NCI-H526 (cell line): ENCODE measurements at places on chromosomes 13 and 19.
A peak's percentile ranks its signal among the peaks of the same experiment; 100 is the strongest.

- DNase-seq: no peak
Measured at GRCh38 chr13:50224534-50224933, 209.3 kb downstream of the KCNRG start.

DNA sequence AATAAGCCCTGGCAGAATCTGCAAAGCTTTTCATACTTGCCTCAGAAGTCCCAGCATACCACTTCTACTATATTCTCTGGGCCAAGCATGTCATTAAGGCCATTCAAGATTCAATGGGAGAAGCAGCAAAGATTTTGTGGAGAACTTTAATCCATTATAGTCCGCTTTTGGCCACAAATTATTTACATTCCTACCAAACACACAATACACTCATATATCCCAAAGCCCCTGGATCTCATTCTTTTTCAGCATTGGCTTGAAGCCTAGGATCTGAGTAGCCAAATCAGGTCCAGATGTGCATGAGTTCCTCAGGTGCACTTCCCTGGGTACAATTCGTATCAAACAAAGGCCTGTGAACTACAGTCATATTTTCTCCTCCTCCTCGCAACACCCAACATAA, 203.4 kb downstream of the NDFIP2 start:
- DNase-seq: no peak

DNA sequence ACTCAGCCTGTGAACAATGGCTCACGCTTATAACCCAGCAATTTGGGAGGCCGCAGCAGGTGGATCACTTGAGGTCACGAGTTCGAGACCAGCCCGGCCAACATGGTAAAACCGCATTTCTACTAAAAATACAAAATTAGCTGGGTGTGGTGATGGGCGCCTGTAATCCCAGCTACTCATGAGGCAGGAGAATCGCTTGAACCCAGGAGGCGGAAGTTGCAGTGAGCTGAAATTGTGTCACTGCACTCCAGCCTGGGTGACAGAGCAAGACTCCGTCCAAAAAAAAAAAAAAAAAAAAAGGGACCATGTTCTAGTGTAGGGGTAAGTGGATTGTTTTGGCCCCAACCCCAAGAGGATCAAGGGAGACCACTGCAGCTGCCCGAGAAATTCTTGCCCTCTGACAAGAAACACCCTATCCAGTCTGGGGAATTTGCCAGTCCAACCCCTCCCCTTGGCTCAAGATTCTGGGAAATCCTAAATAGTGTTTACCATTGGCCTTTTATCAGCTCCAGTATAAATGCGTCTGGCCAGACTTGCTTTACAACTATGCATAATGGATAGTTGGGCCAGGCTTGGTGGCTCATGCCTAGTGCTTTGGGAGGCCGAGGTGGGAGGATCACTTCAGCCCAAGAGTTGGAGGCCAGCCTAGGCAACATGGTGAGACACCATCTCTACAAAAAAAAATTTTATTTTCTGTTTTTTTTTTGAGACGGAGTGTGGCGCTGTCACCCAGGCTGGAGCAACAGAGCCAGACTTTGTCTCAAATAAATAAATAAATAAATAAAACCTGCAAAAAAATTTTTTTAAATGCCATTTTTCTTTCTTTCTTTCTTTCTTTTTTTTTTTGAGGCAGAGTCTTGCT, 5.1 kb upstream of the DHDH start:
- no peak for DNase-seq

DNA sequence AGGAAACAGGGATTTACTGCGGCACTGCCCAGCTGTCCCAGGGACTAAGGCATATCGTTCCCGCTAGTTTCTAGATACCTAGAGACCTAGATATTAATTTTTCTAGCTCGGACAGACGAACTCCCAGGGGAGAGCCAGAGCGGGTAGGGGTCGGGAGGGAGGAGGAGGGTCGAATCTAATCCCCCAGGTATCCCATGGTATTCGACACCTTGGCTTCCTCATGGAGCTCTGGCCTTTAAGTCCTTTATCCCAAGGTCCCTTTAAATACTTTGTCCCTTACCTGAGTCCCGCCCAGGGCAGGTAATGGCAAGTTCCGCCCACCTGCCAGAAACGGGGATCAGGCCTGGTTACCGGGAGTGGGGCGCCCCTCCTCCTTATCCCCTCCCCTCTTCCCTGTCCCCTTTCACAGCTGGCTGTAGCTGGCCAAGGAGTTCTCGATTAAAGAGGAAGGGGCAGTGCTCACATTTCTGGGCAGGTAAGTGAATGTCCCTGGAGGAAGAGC, at the start of gene PRRG2:
Gene PRRG2 (plus strand): TSS at position 310 of the 502 bp plus-strand sequence. CDS start 1,904 bp downstream, outside the sequence.
- peak; percentile 29 for DNase-seq

DNA sequence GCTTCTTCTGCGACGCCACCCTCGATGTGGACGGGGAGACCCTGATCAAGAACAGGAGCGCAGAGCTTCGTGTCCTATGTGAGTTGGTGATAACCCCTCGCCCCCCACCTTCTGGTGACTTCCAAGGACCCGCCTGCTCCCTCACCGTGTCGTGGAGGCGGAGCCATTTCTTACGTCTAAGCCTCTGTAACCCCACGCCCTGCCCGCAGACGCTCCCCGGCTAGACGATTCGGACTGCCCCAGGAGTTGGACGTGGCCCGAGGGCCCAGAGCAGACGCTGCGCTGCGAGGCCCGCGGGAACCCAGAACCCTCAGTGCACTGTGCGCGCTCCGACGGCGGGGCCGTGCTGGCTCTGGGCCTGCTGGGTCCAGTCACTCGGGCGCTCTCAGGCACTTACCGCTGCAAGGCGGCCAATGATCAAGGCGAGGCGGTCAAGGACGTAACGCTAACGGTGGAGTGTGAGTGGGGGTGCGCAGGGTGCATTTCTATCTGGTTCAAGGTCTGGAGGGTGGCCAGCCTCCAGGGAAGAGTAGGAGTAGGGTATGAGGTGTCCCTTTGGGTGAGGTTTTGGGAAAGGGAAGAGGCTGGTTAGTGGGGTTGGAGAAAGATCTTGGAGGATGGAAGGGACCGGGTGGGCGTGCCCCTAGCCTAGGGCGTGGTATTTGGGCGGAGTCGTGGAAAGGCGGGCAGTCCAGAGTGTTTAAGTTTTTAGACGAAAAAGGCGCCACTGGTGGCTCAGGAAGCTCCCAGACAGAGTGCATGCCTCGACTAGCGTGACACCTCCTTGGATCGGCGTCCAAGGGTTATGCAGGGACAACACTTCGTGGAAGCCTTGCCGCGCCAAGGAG, 3.3 kb downstream of the ICAM5 start:
- DNase-seq: no peak

DNA sequence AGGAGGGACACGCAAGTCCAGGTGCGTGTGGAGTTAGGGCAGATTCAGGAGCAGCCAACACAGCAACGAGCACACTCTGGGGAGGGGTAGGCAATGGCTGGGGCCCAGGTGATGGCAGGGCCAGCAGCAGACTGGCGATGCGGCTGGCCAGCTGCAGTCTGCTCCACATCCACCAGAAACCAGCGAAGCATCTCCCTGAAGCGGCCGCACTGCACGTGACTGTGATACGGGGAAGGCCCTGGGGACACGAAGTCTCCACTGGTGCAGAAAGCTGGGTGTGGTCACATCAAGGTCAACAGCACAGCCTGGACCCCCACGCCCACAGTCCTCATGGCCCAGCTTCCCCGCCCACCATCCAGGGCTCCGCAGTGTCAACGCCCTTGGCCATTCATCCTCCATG, 21.3 kb upstream of the EPHX3 start:
- no peak for DNase-seq

- no peak for DNase-seq
Measured at GRCh38 chr13:110471833-110472162, 89.7 kb downstream of the RAB20 start.

DNA sequence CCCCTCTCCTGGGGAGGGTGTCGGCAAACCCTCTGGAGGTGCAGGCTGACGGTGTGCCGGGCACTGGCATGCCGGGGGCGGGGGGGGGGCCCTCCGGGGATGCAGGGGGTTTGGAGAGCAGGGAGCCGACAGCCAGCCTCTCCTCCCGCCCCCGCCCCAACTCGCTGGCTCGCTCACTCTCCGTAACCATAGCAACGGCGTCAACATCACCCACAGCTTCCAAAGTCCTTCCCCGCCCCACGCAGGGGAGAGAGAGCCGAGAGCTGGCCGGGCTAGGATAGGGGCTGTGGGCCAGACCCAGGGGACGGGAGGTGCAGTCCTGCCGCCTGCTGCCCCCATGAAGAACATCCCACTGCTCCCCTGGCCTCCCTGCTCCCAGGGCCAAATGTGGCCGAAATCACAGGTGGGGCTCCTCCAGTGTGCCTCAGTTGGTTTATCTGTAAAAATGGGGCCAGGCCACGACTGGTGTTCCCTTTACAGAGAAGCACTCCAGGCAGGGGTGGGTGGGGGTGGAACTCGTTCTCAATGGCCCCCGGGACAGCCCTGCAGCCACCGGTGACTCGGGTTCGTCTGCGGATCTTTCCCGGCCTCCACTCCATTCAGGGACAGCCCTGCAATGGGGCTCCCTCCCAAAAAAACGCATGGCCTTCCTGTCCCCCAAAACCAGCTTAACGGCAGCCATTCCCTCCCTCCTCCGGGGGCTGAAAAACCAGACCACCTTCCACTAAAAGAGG, 3.2 kb downstream of the KLF16 start:
- DNase-seq: peak; percentile 67

DNA sequence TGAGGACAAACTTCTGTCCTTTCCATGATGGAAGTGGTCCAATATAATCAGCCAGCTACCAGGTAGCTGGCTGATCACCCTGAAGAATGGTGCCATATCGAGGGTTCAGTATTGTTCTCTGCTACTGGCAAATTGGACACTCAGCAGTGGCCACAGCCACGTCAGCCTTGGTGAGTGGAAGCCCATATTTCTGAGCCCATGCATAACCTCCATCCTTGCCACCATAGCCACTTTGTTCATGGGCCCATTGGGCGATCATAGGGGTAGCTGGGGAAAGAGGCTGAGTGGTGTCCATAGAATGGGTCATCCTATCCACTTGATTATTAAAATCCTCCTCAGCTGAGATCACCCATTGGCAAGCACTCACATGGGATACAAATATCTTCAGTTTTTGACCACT, 565.8 kb downstream of the IRS2 start:
- DNase-seq: no peak

DNA sequence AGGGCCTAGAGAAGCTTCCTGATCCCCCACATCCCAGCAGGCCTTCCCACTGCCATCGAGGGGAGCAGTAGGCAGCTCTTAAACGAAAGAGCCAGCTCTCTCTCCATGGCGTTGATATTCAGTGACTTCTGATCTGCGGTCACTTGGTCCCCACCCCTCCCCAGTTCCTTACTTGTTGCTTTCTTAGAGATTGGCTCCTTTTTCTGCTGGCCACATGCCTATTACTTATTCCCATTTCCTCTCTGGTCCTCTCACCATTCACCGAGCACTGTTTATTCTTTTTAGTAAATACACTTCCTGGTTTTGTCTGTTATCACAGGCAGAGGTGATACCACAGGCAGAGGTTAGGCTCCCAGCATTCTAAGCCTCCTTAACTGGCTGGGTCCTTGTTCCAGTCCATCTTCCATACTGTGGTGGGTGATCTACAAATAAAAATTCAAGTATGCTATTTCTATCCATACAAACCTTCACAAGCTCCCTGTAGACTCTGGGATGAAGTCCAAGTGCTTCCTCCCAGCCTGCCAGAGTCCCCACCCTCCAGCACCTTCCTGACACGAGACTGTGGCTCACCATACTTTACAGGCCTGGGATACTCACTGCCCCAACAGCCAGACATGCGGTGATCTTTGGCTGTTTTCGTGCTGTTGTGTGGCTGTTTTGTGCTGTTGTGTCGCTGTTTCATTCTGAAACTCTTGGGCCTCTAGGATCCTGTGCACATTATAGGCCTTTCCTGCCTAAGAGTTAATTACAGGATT, 315.9 kb downstream of the ATP8A2 start:
- DNase-seq: peak; percentile 28

GRCh38 chr19:53007200-53007599, 6.5 kb upstream of the ERVV-1 start:
- no peak for DNase-seq

GRCh38 chr19:12603714-12604113, 6.9 kb downstream of the ZNF490 start:
- DNase-seq: no peak

DNA sequence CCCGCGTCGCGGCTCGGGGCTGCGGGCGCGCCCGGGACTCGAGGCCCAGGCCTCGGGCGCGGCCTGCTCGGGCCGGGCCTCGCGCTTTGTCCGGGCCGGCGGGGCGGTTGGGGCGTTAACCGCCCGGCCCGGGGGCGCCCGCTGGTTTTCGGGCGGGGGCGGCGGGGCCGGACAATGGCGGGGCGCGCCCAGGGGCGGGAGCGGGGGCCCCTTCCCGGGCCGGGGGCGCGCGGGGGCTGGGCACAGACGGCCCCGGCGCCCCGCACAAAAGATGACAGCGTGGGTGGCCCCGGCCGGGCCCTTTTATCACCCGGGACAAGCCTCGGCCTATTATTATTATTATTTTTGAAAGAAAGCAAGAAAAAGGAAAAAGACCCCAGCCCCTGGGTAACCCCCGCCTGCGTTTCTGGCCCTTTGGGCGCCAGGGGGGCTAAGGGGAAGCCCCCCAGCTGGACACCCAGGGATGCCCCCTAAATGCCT, 419 bp downstream of the KDM4B start:
- DNase-seq: no peak

DNA sequence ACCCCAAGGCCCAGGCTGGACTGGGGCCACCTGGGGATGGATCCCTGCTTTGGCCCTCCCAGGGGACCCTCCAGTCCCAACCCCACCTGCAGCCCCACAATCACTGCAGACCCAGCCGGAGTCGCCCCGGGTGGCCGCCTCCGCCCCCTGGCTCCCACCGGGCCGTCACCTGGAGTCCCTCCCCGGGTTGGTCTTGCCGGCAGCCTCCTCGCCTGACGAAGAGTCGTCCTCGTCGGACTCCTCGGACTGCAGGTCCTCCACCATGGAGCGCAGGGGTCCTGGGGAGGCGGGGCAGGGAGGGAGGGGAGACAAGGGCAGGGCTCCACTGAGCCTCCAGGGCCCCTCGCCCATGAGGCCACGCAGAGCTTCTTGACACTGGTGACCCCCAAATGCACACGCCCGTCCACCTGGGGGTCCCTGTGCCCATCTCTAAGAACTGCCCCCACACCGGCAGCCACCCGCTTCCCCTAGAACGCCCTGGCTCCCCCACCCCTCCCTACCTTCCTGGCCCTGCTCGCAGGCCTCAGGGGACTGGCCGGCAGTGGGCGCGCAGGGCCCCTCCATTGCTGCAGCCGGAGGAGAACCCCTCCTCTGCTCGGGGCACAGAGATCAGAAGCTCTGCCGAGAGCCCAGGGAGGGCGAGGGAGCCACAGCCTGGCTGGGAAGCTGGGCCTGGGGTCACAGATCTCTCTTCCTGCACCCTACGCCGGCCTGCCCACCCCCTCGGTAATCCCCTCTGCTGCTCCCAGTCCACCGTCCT, 63.4 kb downstream of the MLLT1 start:
- DNase-seq: no peak

GRCh38 chr19:23801803-23802202, 43.1 kb upstream of the ZNF681 start:
- DNase-seq: no peak

GRCh38 chr13:85742355-85742754, 56.9 kb downstream of the SLITRK6 start:
- no peak for DNase-seq

GRCh38 chr19:30877661-30878113, 471.5 kb downstream of the TSHZ3 start:
- DNase-seq: no peak

GRCh38 chr13:69565334-69565733, 542.3 kb upstream of the ATXN8OS start:
- peak; percentile 61 for DNase-seq

GRCh38 chr19:4531562-4532165, 3.4 kb downstream of the PLIN5 start:
- DNase-seq: no peak

GRCh38 chr13:102401265-102401664, 583 bp downstream of the FGF14 start:
- no peak for DNase-seq

GRCh38 chr13:113806104-113806471, 47.1 kb downstream of the TMEM255B start:
- no peak for DNase-seq
